Mesothelial cell of epicardium (in vitro differentiated cells): ENCODE measurements at places on chromosomes 12 and 14.

DNA sequence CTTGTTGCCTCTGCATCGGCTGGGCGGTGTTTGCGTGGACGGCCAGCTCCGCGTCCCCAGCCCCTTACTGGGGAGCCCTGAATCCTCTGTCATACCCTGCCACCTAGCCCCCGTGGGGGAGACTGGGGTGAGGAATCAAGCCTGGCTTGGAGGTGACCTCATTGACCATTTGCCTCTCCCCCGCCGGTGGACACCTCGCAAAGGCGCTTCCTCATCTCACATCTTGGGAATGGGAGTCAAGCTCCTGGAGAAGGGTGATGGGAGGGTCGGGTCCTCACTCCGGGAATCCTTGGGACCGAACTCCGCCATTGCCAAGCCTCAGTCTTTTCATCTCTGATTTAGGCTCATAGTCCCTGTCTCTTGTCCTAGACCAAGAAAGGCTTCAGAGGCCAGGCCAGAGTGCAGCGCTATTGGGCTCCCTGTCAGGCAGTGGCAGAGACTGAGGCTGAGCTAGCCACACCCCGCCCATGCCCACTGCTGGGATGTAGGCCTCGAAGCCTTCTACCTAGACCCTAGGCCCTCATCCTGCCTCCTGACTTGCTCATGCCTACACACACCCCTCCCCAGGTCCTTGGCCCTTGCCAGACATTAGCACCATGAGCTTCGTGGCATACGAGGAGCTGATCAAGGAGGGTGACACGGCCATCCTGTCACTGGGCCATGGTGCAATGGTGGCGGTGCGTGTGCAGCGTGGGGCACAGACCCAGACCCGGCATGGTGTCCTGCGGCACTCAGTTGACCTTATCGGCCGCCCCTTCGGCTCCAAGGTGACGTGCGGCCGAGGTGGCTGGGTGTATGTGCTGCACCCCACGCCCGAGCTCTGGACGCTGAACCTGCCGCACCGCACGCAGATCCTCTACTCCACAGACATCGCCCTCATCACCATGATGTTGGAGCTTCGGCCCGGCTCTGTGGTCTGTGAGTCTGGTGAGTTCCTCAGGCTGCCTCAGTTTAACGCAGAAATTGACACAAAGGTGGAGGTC is 678 bp downstream of the TRMT61A start:
- DNase-seq, result no peak

GRCh38 chr12:48366131-48366530 is 15.4 kb upstream of the ZNF641 start:
- no peak for DNase-seq

DNA sequence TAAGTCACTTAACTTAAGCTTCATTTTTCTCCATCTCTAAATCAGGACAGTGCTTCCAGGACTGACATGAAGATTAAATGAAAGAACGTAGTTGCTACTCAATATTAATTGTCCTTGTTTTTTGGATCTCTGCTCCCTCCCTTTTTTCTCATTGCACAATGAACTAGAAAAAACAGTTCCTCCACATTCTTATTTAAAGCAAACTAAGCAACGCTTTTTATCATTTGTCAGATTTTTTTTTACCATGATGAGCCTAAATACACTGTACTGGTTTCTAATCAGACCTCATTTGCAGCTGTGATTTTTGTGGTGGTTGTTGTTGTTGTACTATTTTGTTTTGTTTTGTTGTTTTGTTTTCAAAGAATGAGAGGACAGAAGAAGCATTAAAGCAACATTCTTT is 23.2 kb upstream of the PARP11 start:
- no peak for DNase-seq

DNA sequence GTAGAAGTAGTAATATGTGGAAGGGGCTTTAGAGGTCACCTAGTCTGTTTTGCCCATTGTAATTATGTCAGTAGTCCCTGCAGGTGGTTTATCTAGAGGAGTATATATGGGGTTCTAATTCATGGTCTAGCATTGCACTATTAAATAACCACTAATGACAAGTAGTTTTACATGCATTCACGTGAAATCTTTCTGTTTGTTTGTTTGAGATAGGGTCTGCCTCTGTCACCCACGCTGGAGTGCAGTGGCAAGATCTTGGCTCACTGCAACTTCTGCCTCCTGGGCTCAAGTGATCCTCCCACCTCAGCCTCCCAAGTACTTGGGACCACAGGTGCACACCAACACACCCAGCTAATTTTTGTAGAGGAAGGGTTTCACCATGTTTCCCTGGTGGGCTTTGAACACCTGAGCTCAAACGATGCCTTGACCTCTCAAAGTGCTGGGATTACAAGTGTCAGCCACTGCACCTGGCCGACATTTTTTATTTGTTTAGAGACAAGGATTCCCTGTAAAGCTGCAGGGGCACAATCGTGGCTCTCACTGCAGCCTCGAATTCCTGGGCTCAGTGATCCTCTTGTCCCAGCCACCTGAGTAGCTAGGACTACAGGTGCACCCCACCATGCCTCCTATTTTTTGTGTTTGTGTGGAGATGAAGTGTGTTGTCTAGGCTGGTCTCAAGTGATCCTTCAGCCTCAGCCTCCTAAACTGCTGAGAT is 12.0 kb upstream of the PSEN1 start:
- no peak for DNase-seq

DNA sequence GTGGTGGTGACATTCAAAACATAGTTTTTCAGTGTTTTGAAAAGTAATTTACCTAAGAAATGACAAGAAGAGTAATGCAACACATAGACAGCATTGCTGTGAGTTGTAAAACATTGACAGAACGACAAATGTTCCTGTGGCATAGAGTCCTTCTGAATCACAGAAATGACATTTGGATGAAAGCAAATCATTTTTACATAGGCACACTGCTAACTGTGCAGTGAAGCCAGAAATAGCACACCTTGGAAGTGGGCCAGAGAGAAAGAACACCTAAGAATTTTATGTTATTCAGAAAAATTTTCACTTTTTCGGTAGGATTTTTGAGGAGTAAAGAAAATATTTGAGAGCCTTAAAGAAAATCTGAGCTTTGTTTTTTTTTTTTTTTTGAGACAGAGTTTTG is 100.6 kb downstream of the ANO4 start:
- no peak for DNase-seq

- no peak for DNase-seq
These were observed 47.9 kb downstream of the FGD6 start for GRCh38 chr12:95169368-95169767.

DNA sequence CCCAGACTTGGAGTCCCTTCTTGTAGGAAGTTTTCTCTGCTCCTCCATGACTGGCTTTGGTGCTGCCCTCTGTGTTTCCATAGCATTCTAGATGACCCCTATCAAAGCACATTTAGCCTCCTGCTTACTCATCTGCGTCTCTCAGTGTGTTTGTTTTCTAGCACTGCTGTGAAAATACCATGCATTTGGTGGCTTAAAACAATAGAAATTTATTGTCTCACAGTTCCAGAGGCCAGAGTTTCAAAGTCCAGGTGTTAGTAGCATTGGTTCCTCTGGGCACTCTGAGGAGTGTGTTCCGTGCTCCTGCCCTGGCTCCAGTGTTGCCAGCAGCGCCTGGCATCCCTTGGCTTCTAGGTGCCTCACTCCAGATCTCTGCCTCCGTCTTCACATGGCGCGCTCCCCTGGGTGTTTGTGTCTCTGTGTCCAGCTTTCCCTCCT is 86.1 kb downstream of the CACNA1C start:
- no peak for DNase-seq

DNA sequence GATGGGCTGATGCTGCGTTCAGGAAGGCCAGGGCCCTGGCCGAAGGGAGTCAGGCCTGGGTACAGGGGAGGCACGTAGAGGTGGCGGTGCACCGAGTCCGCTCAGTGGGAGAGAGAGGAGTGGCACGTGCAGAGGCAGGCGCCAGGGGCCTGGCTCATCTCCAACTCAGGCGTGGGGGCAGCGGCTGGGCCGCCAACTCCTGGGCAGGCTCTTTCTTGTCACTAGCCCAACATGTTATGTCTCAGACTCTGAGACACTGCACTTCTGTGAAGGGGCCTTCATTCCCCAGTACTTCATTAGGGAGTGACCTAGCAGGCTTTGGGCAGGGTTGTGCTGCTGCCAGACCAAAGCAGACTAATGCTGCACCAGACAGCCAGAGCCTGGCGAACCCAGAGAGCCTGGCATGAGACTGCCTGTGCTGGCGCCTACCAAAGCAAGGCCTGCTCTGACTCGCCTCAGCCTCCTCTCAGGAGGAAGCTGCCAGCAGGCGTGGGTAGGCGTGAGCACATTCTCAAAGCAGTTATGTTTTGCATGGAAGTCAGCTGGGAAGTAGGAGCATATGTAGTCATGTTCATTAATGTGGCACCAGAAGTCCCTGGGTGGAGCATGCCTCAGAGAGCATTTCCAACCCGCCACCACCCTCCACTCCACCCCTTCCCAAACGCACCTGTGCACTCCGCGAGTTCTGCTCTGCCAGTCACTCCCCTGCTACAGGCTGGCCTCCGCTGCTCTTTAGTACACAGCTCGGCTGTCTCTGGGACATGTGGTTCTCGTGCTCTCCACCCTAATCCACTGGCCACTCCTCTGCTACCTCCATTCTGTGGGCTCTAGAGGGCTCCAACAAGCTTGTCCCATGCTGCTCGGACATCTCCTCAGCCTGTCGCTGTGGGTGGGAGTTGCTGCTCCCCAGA is 9.7 kb downstream of the CKB start:
- DNase-seq, result no peak

DNA sequence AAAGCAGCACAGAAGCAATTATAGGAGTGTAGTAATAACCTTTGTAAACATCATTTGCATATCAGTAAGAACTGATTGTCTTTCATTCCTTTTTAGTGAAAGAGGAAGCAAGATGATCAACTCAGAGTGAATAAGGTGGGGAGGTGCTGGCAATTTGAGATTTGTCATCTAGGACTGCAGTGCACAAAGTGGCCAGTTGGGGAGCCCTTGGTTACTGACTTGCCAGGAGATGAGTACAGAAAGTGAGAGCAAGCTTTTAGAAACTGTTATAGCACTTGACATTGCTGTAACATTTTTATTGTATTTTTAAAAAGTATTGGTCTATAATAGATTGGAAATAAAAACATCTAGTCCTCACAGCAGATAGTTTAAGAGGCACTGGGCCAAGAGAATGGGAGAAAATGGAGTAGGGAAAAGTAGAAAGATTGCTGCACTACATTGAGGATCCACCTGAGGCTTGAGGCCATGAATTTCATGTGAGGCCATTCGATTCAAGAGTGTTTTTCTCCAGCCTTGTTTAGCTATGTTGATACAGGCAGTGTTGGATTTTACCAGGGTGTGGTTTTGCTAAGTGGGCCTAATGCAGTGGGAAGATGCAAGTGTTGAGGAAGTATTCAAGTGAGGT is 98.2 kb downstream of the SNAPC1 start:
- peak; percentile 42 for DNase-seq

- no peak for DNase-seq
These were observed 136.4 kb downstream of the CEP128 start for GRCh38 chr14:80805136-80805535.

DNA sequence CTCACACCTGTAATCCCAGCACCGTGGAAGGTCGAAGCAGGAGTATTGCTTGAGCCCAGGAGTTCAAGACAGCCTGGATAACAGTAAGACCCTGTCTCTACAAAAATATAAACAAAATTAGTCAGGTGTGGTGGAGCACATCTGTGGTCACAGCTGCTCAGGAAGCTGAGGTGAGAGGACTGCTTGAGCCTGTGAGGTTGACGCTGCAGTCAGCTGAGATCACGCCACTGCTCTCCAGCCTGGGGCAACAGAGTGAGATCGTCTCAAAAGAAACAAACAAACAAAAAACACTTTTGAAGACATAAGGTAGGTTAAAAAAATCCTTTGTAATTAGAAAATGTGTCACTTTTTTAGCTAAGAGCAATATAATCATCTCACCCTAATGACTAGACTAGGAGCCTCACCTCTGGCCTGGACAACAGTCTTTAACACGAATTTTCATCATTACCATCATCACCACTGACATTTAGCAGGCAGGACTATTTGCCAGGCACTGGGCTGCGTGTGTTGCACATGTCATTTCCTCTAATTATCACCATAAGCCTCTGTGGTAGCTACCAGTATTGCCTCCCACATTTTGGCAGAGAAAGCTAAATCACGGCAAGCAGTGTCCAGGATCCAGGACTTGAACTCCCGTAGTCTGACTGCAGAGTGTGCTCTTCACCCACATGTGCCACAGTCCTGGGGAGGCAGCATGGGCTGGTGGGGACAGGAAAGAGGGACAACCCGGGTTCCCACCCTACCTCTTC is 4.6 kb upstream of the SYCP3 start:
- no peak for DNase-seq

DNA sequence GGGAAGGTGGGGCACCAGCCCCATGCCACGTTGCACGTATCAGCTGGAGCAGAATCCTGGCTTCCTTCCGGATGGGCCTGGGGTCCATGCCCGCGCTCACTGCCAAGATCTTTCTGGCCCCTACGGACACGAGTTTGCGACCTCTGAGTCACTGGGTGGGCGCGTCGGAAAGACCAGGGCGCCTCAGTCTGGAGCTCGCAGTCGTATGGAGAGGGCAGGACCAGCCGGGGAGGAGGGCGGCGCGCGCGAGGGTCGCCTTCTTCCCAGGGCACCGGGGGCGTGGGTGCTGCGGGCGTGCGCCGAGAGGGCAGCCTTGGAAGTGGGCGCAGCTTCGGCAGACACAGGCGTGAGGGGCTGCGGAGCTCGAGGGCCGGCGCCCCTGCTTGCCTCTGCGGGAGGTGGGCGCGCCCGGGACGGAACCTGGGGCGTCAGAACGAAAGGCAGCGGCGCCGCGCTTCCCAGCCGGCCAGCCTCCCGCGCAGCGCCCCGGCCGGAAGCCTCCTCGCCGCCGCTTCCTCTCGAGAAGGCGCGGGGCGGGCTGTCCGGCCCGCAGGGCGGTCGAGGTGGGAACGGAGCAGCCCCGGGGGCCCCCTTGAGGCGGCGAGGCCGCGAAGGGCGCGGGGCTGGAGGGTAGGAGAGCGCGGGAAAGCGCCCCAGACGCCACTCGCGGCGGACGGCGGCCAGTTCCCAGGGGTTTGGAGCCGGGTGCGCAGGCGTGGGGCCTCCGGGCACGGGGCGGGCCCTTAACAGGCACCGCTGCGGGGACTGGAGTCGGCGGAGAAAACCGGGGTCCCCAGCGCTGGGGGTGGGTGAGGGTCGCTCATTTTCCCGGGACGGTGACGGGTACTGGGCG is at the start of gene ARL6IP4:
TSS of gene ARL6IP4 (plus strand) at position 499 of the 853 bp plus-strand sequence. CDS start 459 bp downstream, outside the sequence.
- DNase-seq, result no peak

GRCh38 chr12:63098851-63099250 is 52.1 kb downstream of the AVPR1A start:
- DNase-seq, result no peak

DNA sequence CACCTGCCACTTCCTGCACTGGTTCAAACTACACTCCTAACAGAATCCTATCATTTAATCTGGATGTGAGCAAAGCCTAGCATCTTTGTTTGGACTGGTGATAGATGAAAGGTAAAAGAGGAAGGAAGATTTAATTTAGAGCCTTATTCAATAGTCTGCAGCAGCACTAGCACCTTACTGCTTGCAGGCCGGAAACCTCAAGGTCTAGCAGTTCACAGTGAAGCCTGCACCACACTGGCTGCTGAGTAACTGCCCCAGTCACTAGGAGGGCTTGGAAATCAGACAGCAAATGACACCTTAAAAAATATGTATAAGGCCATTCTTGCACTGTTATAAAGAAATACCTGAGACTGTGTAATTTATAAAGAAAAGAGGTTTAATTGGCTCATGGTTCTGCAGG is 358.0 kb downstream of the DAD1 start:
- DNase-seq, result no peak
